NCI-H1930 (cell line): ENCODE measurements at places on chromosomes 2 and 18.

DNA sequence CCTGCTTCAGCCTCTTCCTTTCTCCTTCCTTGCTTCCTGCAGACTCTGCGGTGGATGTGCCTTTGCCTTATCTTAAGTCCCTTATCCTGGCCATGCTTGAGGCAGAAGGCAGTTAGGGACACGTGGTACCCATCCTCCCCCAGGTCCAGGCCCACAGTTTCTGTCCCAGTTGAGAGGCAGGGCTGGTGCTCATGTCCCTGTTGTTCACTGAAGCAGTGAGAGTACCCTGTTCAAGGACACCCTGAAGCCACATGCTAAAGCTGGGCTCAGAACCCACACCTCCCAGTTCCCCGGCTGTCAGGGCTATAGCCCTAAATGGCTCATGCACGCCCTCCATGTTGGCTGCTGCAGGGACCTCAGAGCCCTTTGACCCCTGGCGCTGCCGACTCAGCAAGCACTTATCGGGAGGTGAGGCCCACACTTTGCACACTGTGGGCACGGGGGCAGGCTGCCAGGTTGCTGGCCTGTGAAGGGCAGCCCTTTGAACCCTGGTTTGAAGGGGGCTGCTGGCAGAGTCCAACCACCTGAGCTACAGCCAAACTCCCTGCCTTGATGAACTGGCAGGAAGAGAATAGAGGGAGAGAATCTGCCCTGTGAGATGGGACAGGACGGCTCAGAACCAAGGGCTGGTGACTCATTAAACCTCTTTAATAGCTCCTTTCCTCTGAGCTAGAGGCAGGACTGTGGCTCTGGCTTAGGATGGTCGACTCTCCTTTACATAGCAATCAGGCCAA is 6.3 kb downstream of the KHK start:
- no peak for DNase-seq

GRCh38 chr2:237569041-237569440 is 2.7 kb downstream of the PRLH start:
- no peak for DNase-seq

DNA sequence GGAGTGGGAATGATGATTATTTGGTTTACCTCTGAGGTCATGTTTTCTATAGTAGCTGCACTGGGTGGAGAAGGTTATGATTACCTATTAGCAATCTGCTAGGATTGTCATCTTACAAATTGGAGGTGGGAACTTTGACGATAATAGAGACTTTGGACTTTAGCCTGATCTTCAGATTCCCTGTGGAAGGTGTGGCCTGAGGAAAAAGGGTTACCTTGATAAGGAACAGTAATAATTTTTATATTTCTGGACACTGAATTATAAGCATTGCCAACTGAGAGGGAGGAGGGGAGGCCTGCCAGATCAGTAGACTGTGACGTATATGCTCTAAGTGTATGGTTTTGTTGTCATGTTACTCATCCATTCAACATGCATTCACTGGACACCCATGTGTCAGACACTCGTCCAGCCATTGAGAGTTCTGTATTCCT is 183.4 kb upstream of the FOSL2 start:
- no peak for DNase-seq

GRCh38 chr18:60452421-60452820 is 79.8 kb upstream of the MC4R start:
- DNase-seq = no peak

- no peak for DNase-seq
Measured at GRCh38 chr18:5984245-5984644, 88.9 kb upstream of the TMEM200C start.

- DNase-seq = no peak
Measured at GRCh38 chr2:236818281-236819045, 248.8 kb downstream of the ACKR3 start.

DNA sequence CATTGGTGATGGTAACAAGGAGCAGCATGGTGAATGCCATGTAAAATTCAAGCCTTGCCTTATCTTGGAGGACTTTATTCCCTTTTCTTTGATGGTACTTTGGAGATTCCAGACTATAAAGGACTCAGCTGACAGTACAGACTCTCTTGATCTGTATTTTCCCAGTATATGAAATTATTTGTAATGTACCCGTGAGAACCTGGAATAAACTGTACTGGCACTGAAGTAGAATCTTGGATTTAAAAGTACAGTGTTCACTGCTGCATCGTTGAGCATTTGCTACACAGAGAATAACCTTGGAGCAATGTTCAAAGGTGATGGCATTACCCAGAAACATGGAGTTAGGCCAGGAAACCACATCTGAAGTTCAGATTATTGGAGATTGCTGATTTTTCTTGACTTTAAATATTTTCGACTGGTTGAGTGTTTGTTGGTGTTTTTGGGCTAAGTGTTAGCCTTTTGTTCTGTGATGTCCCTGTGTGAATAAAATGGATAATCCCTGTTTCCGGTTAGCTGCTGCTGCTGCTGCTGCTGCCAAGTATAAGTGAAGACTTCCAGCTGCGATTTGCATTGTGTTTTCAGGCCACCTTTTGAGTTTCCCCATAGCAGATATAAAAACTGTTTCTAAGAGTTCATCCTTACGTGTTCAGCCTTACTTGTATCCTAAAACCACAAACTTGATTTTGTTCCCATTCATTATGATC is 122.0 kb downstream of the SPTBN1 start:
- no peak for DNase-seq

- no peak for DNase-seq
Measured at GRCh38 chr2:209525331-209525730, 101.5 kb downstream of the MAP2 start.

GRCh38 chr2:99762714-99763113 is 272.9 kb upstream of the REV1 start:
- no peak for DNase-seq

DNA sequence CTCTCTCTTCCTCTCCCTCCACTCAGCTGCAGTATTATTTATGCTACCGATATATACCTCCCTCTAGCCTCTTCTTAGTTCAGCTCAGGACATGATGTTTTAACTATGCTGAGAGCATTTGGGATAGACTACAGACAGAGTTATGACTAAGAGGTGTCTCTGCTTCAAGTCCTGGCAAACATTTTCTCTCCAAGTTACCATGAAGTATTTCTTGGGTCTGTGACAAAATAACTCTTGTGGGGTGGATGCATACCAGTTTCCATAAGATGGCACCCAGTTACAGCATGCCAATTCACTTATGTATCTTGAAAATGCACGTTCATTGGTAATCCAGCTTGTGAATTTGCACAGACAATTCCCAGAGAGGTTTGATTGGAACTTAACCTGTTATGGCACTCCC is 737.6 kb downstream of the SLC4A3 start:
- no peak for DNase-seq

DNA sequence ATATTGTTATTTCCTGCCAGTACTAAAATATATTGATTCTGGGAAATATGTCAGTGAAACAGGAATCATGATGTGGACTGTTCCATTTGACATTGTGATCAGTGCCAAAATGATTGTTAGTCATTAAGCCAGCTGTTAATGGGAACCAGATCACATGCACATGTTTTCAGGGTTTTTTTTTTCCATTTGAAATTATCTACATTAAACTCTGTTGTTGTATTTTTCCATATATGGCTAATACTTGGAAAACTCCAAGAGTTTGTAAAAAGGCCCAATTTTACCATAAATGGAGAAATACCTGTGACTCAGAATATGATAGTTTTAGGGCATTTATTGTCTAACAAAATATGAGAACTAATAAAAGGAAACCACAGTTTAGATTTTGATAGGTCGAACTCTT is 13.4 kb downstream of the ITGAV start:
- DNase-seq = no peak

- DNase-seq = no peak
Measured at GRCh38 chr2:217977840-217978535, 24.8 kb downstream of the TNS1 start.

GRCh38 chr2:120991441-120991840 is 255.8 kb downstream of the GLI2 start:
- DNase-seq = no peak

GRCh38 chr18:25876330-25876948 is 214.0 kb downstream of the SS18 start:
- DNase-seq = no peak

GRCh38 chr18:79935925-79936324 is 15.5 kb downstream of the SLC66A2 start:
- DNase-seq = no peak

- no peak for DNase-seq
Measured at GRCh38 chr18:25815659-25816058, 274.8 kb downstream of the SS18 start.

- no peak for DNase-seq
Measured at GRCh38 chr2:42029171-42029570, 18.6 kb upstream of the PKDCC start.

GRCh38 chr18:49652881-49653724 is 91.2 kb downstream of the LIPG start:
- DNase-seq = no peak

DNA sequence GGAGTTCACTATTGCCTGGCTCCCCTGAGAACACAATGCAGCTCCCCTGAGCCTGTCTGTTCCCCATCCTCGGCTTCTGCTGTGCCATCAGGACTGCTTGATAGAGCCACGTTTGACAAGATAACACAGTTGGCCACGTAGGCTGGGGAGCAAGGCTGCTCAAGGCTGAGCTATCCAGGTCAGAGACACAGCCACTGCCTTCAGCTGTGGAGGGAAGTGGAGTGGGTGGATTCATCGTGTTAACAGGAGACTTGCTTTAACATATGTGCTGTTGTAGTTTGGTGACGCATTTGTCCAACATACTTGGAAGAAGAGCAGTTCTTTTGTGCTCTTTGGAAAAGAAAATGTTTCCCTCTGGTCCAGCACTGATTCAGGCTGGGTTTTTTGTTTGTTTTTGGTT is 68.8 kb downstream of the WDSUB1 start:
- DNase-seq = no peak

DNA sequence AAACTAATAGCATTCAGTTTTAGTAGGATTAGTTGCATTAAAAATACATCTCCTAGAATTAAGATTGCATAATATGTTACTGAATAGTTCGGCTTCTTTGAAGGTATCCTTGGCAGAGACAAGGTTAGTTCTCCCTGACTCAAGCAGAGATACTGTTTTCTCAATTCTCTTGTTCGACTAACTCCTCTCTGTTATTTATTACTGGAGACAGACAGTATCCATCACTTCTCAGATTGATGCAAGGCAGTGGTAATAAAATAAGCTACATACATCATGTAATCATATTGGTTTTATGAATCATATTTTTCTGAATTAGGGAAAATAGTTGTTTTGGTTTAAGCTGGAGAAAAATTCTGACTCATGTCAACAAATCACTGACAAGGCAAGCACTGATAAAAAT is 134.8 kb downstream of the SLC8A1 start:
- DNase-seq = no peak

DNA sequence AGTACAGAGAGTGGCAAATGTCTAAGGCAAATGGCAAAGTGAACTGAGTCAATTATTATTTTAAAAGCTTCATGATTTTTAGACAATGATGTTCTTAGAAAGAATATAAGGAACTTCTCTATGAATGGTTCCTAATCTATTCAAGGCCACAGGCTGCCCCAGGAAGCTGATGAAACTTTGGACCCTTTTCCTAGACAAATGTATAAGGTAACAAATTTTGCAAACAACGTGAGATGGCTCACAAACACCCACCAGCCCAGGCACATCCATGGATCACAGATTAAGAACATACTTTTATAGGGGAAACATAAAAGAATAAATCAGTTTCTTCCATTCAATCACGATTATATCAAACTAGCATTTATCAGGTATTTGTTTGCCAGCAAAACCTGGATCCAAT is 659.0 kb downstream of the IRS1 start:
- no peak for DNase-seq

DNA sequence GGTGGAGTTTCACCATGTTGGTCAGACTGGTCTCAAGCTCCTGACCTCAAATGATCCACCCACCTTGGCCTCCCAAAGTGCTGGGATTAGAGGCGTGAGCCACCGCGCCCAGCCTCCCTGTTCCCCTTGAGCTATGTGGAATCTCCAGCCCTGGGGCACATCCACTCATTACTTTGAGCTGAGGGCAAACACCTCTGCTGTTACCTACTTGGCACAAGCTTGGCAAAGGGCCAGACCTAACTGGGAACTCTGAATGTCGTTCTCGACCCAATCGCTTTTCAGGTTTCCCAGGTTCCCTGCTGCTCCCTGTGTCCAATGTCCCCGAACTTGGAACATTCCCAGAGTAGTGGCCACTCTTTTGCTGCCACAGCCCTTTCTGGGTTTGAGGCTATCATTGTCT is 40.6 kb downstream of the CHST10 start:
- DNase-seq = no peak
